CD4-positive, alpha-beta T cell (primary cell): ENCODE measurements at places on chromosomes 11 and 22.

GRCh38 chr22:29041408-29041807, 20.2 kb downstream of the C22orf31 start:
- H3K36me3 ChIP-seq: no peaks in the 10 kb centered on the region
- no peaks in the 10 kb centered on the region for H3K4me1 ChIP-seq
- no peaks in the 10 kb centered on the region for H3K27me3 ChIP-seq
- no peak overlapping the region for H3K27ac ChIP-seq
- no peak for DNase-seq

GRCh38 chr22:36323182-36323854, 64.4 kb downstream of the MYH9 start:
- no peak overlapping the region for H3K27ac ChIP-seq
- no peak for DNase-seq
- peaks cover 19% of the 10 kb centered on the region for H3K4me1 ChIP-seq
- H3K27me3 ChIP-seq: no peaks in the 10 kb centered on the region

- peaks cover 11% of the 10 kb centered on the region for H3K36me3 ChIP-seq
- H3K27me3 ChIP-seq: no peaks in the 10 kb centered on the region
- no peak overlapping the region for H3K27ac ChIP-seq
- H3K4me1 ChIP-seq: no peaks in the 10 kb centered on the region
Observed at GRCh38 chr11:6587360-6587953, 16.0 kb downstream of the RRP8 start.

GRCh38 chr11:61737131-61737530, 15.3 kb upstream of the MYRF start:
- DNase-seq: no peak
- no peak overlapping the region for H3K4me3 ChIP-seq
- no peaks in the 10 kb centered on the region for H3K27me3 ChIP-seq
- H3K36me3 ChIP-seq: peaks cover 2% of the 10 kb centered on the region

DNA sequence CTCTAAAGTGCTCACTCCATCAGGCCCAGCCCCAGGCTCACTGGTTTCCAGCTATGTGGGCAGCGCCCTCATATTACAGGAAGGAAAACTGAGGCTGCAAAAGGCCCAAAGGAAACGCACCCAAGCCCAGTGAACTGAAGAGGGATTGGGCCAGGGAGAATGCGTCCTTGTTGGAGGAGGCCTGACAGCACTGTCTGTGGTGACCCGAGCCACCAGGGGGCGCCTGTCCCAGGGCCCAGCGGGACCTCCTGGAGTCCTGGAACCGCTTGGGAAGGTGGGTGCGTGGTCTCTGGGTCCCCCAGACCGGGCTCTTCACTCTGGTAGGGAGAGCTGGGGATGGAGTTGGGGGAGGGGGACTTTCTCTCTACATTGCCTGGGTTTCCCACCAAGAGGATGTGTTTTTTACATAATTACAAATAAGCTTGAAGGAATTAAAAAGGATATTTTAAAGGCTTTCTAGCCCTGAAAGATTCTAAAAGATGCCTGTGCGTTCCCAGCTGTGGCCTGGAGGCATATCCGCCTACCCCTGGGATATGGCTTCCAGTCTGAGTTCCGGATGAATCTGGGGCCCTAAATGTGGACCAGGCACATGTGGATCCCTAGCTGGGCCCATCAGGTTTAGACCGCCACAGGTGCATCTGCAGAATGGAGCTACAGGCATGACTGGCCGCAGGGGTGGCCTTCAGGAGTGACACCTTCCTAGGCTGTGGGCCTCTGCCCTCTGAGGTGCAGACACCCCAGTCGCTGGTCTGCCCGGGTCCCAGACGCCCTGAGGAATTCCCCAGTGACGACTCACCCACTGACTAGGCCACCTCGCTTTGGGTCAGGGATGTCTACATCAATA, 4.2 kb downstream of the SPI1 start:
- peaks cover 13% of the 10 kb centered on the region for H3K4me1 ChIP-seq
- DNase-seq: peak; percentile 82
- no peaks in the 10 kb centered on the region for H3K36me3 ChIP-seq
- no peak overlapping the region for H3K27ac ChIP-seq
- no peak overlapping the region for H3K4me3 ChIP-seq

DNA sequence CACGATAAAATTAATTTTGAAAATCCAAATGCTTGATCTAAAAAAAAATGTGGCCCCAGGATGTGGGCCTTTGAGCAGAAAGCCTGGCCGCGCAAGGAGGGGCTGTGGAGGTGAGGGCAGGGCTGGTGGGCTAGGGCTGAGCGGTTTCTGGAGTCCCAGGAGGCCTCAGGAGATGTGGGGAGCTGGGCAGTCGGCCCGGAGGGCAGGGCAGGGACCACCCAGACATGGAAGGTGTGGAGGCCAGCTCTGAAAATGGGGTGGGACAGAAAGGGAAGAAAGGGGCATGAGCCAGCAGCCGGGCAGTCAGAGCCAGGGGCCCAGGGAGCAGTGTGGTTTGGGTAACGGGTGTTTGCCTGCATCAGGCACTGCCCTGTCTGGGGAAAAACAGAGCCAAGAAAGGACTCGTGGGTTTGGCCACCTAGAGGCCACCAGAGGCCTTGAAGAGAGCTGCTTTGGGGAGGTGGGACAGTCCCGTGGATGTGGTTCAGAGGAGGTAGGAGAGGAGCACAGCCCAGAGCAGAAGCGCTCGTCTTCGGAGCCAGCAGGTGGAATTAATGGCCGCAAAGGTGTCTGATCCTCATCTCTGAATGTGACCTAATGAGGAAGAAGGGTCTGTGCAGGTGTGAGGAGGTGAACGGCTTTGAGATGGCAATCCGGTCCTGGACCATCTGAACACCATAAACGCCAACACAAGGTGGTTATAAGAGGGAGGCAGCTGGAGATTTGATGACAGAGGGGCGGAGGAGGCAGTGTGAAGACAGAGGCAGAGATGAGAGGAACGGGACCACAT, 50.2 kb downstream of the IGF2 start:
- H3K27ac ChIP-seq: no peak overlapping the region
- no peaks in the 10 kb centered on the region for H3K36me3 ChIP-seq
- H3K4me3 ChIP-seq: no peak overlapping the region
- H3K4me1 ChIP-seq: peaks cover 18% of the 10 kb centered on the region
- no peaks in the 10 kb centered on the region for H3K27me3 ChIP-seq
- DNase-seq: no peak

DNA sequence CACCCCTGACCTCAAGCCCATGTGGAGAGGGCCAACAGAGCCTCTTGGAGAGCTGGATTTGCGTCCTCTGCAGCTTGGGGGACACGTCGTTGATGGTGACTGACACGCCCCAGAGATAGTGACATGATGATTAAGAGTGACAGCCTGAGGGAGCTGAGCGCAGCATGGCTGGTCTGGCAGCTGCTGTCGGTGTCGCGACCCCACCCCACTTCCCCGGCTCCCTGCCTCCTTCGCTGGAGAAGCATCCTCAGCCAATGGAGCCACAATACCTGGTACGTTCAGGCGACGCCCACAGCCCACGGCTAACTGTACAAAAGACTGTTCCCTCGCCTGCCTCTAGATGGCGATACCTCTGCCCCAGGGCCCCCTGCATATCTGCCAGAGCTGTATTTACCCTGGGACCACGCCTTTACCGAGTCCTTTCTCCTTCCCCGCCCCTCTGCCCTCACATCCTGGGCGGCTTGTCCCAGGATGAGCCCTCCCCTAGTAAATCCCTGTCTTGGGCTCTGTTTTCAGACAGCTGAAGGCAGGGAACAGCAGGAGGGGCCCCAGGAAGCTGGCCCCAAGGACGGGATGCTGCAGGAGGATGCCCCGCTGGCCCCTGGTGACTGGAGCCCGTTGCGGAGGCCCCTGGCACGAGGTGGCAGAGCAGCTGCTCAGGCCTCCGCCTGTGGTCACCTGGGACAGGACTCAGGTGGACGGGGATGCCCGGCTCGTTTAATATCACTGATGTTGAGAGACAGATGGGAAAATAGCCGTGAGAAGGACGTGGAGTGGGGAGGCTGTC, 90.6 kb downstream of the RPS6KA4 start:
- no peak overlapping the region for H3K27ac ChIP-seq
- peaks cover 10% of the 10 kb centered on the region for H3K27me3 ChIP-seq
- peaks cover 21% of the 10 kb centered on the region for H3K4me1 ChIP-seq
- DNase-seq: peak; percentile 75

DNA sequence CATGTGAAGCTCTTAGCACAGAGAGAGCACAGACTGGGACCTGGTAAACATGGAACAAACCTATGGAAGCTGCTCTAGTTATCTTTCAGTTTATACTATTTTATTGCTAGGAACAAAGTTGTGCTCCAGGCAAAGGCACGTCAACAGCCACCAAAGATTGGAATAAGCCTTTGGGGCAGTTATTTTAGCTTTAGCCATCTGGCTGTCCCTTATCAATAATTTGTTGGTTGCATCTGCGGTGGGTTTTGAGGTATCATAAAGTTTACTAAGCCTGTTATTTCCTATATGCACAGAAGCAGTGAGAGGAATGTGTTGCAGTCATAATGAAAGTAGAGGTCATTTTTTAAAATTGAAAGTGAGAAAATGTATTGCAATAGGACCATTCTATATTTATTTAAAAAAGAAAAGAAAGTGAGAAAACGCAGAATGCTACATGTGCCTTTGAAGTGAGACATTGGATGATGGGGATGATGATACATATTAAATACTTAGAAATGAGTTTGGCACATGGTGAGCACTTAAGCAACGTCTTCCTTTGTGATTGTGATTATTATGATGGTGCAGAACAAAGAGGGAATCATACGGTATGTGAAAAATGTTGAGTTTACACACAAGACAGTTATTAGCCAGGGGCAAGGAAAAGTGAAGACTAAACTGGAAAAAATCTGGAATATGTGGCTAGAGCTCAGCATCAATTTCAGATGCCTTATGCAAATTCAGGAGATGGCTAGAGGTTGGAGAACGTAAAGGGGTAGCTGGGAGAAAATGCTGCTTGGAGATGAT, 58.3 kb downstream of the PRR5L start:
- H3K4me1 ChIP-seq: peaks cover 22% of the 10 kb centered on the region
- H3K27me3 ChIP-seq: no peaks in the 10 kb centered on the region
- H3K27ac ChIP-seq: no peak overlapping the region
- DNase-seq: no peak
- no peak overlapping the region for H3K4me3 ChIP-seq
- no peaks in the 10 kb centered on the region for H3K36me3 ChIP-seq

DNA sequence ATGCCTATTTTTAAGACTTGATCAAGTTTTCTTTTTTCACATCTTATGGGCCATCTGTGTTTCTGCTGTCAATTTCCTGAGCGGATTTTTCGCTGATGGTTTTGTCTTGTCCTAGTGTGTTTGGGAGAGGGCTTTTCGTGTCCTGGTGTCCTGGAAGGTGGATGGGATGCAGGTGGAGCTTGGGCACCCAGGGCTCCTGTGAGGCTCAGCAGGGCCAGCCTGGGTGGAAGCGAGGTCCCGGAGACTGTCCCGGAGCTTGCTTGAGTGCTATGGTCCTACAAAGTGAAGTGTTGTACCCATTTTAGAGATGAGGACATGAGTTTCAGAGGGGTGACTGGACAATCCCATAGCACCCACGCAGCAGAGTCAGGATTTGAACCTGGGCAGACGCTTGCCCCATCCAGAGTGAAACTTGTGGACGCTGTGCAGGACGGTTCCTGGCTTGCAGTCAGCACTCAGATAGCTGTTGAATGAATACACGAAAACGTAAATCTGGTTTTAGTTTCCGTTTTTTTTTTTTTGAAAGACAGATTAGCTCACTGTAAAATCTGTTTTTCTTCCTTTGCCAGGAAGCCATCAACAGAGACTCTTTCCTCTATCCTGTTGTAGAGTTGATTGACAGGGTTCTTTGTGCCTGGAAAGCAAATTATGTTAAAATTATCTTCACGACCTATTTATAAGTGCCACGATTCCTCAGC, 64.1 kb downstream of the TBC1D22A start:
- no peak overlapping the region for H3K4me3 ChIP-seq
- H3K36me3 ChIP-seq: peaks cover 24% of the 10 kb centered on the region
- no peak overlapping the region for H3K27ac ChIP-seq
- no peak for DNase-seq
